NCI-H446 (cell line): ENCODE measurements at places on chromosomes 7 and 10.
A peak's percentile ranks its signal among the peaks of the same experiment; 100 is the strongest.

- peak; percentile 26 for DNase-seq
Observed at GRCh38 chr7:151663382-151664100, 143.8 kb upstream of the RHEB start.

GRCh38 chr10:73588656-73589055, 2.5 kb downstream of the USP54 start:
- no peak for DNase-seq

- DNase-seq: no peak
Observed at GRCh38 chr10:118808601-118809356, 54.0 kb upstream of the CACUL1 start.

DNA sequence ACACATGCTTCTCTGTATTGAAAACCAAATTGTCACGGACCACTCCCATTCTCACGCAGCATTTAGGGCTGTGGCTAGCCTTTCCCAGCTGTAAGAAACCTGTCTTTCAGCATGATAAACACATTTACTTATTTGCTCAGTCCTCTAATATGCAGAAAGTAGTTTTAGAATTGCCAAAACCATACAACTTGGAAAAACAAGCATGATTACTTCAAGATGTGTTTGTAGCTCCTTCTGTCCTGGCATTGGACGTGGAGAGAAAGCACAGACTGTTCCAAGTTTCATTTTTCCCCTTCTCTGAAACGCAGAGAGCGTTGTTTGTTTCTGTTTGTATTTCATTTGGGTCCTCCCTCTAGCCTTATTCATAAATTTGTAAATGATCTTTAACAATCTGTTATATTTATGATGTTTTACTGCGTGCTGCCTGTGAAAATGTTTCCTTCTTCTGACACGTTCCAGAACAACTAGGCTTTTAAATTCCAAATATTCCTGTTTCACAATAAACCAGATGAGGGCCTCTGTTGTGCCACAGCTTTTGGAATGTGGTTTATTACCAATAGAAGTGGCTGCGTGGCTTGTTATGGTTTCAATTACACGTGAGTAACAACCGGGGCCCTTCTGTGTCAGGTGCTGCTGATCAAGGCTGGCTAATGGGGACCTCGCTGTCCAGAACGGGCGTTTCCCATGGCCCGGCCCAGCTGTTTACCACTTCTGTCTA, 26.1 kb downstream of the MNX1 start:
- no peak for DNase-seq

GRCh38 chr7:66157060-66157459, 42.4 kb downstream of the CRCP start:
- no peak for DNase-seq

- DNase-seq: no peak
Observed at GRCh38 chr7:86534641-86535040, 109.1 kb upstream of the GRM3 start.

GRCh38 chr10:58773944-58774343, 261.3 kb downstream of the BICC1 start:
- DNase-seq: no peak

- DNase-seq: no peak
Observed at GRCh38 chr7:120806669-120807068, 51.3 kb downstream of the TSPAN12 start.

DNA sequence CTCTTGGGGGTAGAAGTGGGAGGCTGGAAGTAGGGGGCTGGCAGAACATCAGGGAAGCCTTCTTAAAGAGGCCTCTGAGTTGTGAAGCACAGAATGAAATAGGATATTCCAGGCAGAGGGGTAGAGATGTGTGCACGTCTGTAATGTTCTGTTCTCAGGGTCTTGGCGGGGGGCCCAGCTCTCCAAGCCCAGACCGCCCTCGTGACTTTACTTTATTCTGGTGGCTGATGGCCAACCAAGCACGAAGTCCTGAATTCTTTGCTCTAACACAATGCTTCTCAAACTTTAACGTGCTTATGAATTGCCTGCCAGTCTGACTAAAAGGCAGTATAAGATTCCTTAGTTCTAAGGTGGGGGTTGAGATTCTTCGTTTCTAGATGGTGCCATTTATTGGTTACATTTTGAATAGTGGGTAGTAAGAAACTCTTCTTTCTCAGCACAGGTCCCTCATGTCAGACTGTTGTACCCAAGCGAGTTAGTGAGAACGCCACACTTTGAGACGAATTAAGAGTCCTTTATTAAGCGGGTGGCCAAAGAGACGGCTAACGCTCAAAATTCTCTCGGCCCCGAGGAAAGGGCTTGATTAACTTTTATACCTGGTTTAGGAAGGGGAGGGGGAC, 8.2 kb downstream of the PRXL2A start:
- no peak for DNase-seq

DNA sequence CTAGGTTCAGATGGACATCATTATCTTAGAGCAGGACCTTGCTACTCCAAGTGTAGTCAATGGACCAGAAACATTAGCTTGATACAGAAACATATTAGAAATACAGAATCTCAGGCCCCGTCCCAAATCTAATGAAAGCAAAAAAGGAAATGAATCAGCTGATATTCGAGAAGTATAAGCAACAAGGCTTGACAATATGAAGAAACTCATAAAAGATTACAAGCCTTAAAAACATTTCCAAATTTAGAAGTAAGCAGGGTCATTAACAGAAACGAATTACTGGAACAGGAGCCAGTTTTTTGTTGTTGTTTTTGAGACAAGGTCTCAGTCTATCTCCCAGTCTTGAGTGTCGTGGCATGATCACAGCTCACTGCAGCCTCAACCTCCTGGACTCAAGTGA, 40.5 kb upstream of the GSAP start:
- no peak for DNase-seq

GRCh38 chr10:6161921-6162320, 40.8 kb upstream of the PFKFB3 start:
- DNase-seq: no peak
